ENCODE measurements at places on chromosomes 11 and 22.

DNA sequence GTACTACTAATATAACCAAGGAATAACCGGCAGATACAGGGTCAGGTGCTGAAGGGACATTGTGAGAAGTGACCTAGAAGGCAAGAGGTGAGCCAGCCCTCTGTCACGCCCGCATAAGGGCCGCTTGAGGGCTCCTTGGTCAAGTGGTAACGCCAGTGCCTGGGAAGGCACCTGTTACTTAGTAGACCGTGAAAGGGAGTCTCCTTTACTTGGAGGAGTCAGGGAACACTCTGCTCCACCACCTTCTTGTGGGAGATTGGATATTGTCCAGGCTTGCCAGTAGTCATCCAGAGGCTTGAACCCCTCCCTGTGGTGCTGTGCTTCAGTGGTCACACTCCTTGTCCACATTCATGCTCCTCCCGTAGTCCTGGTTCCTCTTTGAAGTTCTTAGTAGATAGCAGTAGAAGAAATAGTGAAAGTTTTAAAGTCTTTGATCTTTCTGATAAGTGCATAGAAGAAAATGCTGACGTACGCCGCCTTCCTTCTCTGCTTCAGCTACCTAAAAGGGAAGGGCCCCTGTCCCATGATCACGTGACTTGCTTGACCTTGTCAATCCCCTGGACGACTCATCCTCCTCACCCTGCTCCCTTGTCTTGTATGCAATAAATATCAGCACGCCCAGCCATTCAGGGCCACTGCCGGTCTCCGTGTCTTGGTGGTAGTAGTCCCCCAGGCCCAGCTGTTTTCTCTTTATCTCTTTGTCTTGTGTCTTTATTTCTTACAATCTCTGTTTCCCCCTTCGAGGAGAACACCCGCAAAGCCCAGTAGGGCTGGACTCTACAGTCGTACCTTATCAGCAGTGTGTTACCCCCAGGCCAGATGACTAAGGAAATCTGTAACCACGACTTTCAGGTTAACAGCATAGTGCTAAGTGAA is 6.1 kb downstream of the NUP50 start:
- peak; percentile 52 for DNase-seq

DNA sequence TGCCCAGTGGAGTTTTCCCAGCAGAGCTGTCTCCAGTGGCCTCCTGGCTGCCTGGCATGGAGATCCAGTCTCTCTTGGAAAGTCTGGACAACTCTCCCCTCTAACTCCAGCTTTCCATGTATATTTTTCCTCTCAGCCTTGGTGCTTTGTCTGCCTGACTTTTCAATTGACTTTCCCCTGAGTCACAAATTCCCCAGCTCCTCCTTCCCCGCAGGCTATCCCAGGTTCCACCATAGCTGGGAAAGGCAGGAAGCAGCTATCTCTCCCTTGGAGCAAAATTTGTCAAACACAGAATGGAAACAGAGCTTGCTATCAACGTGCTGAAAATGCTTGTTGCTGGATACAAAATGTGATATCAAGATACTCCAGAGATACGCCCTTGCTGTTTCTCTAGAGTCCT is 384.8 kb downstream of the TMEM135 start:
- DNase-seq: no peak

DNA sequence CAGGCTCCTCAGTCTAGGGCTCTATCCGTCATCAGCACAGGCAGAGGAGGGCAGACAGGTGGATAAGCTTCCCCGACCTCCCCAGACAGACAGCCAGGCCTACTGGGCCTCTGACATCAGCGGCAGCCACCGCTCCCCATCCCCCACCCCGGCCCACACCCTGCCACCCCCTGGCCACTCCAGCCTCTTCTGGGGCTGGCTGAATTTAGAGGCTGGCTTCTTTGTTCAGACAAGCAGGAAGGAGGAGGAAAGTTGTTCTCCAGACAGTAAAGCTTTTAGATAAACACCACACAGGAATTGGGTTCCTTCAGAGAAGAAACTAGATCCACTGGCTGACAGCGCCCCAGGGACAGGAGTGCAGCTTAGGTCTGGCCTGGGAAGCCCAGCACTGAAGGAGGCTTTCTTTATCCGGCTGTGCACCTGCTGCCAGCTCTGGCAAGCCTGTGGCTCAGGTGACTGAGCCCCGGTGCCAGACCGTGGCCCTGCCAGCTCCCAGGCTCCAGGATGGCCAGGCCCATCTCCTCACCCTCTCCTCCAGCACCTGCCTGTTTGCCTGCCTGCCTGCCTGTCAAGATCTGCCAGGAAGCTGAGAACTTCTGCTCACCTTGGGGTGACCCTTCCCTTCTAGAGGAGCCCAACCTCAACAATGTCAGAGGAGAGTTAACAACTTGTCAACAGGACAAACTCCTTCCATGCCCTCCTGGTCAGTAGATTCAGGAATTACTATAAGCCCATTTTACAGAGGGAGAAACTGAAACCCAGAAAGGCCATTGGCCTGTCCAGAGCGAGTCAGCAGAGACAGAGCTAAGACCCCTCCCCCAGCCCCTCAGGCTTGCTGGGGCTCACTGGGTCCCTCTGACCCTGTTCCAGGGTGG is 44.0 kb upstream of the KLHL35 start:
- DNase-seq: no peak

GRCh38 chr11:66272596-66272995 is 4.2 kb downstream of the RAB1B start:
- DNase-seq: no peak

- peak; percentile 22 for DNase-seq
Observed at GRCh38 chr22:17672417-17672991, 33.9 kb downstream of the BCL2L13 start.

GRCh38 chr11:44067266-44067665 is 1.2 kb downstream of the ACCS start:
- no peak for DNase-seq

GRCh38 chr22:38228873-38229740 is 27.3 kb downstream of the MAFF start:
- no peak for DNase-seq

GRCh38 chr11:14417186-14417585 is 58.2 kb upstream of the RRAS2 start:
- DNase-seq: no peak

- no peak for DNase-seq
Observed at GRCh38 chr11:844693-845644, 2.3 kb downstream of the TSPAN4 start.

GRCh38 chr22:38315823-38316363 is 1.3 kb downstream of the CSNK1E start:
- DNase-seq: no peak

DNA sequence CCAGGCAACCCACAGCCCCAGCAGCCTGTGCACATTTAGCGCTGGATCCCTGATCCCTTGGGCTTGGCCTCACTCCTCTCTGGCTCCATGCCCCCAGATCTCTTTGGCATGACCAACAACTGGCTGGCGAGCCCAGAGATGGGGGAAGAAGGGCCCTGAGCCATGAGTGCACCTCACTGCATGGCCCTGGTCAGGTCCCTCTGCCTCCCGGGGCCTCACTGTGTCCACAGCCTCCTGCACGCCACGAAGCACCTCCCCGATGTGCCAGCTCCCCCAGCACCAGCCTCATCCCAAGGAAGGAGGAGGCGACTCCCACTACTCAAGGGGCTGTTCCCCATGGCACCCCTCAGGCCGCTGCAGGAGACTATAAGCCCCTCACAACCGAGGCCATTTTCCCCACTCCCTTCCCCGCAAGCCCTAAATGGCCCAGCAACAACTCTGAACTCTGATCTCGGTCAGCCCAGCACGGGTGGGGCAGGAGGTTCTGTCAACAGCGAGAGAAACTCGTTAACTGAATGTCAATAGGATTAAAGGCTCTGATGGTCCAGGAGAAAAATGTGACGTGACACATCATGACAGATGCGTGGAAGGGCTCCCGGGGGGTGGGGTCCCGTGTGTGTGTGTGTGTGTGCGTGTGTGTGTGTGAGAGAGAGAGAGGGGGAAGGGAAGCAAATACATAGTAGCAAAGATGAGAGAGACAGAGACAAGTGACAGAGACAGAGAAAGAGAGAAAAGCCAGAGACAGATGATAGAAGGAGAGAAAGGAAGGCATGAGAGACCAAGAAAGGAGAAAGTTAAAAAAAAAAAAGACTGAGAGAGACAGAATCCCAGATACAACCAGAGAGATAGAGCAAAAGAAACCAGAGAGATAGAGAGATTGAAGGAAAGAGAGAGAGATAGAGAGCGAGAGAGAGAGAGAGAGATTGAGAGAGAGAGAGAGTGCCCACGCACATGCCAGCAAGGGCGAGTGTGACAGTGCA is 28.4 kb upstream of the SYT7 start:
- DNase-seq: no peak

DNA sequence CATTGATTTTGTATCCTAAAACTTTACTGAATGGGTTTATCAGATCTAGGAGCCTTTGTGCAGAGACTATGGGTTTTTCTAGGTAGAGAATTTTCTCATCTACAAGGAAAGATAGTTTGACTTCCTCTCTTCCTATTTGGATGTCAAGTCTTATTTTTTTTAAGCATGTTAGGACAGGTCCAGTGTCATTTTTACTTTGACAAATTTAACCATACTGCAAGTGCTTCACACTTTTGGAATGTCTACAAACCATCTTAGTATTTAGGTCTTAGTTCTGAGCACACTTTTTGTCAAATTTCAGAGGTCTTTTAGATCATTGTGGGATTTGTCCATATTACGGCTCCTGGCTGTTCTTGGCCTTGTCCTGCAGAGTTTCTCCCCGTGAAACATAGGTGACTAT is 715.2 kb upstream of the RAG2 start:
- DNase-seq: no peak

- no peak for DNase-seq
Observed at GRCh38 chr11:17570034-17570433, 23.0 kb downstream of the OTOG start.

GRCh38 chr22:46129390-46130041 is 20.8 kb upstream of the PPARA start:
- no peak for DNase-seq

GRCh38 chr11:115238086-115238485 is 266.1 kb downstream of the CADM1 start:
- DNase-seq: no peak

- no peak for DNase-seq
Observed at GRCh38 chr22:42805998-42806830, 50.9 kb downstream of the ARFGAP3 start.

GRCh38 chr11:115552773-115553438 is 48.7 kb upstream of the CADM1 start:
- DNase-seq: no peak

Data from activated CD4-positive, alpha-beta T cell treated with anti-CD3 and anti-CD28 coated beads for 48 hours (primary cell).